Mesendoderm (in vitro differentiated cells): ENCODE measurements at places on chromosomes 3 and 15.

GRCh38 chr15:58665672-58666071 is 83.8 kb downstream of the ADAM10 start:
- DNase-seq = no peak
- no peaks in the 10 kb centered on the region for H3K36me3 ChIP-seq
- no peaks in the 10 kb centered on the region for H3K4me1 ChIP-seq
- no peak overlapping the region for H3K27ac ChIP-seq
- no peaks in the 10 kb centered on the region for H3K27me3 ChIP-seq
- no peak overlapping the region for H3K4me3 ChIP-seq

GRCh38 chr3:109831403-109831802 is 494.1 kb upstream of the DPPA4 start:
- H3K27me3 ChIP-seq = no peaks in the 10 kb centered on the region
- H3K4me3 ChIP-seq = no peak overlapping the region
- H3K4me1 ChIP-seq = no peaks in the 10 kb centered on the region
- DNase-seq = peak; percentile 6
- H3K27ac ChIP-seq = no peak overlapping the region

DNA sequence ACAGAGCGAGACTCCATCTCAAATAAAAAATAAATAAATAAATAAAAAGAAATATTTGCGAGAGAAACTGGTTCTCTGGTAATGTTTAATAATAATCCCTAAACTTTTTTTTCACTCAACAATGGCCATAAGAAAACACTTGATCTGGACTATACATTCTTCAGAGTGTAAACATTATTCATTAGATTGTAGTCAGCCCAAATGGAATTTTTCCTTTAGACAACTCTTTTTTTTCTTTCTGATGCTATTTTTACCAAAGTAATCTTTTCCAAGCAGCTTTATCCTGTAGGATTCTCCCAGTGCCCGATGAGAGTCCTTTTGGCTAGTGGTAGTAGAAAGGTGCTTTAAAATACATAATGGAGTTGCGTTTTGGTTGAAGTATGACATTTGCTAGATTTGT is 90.4 kb downstream of the NEDD4 start:
- DNase-seq = no peak
- no peaks in the 10 kb centered on the region for H3K36me3 ChIP-seq
- no peaks in the 10 kb centered on the region for H3K27me3 ChIP-seq
- H3K4me3 ChIP-seq = no peak overlapping the region
- no peaks in the 10 kb centered on the region for H3K4me1 ChIP-seq

- no peak for DNase-seq
- no peaks in the 10 kb centered on the region for H3K27me3 ChIP-seq
- H3K27ac ChIP-seq = no peak overlapping the region
- no peaks in the 10 kb centered on the region for H3K36me3 ChIP-seq
- no peak overlapping the region for H3K4me3 ChIP-seq
Measured at GRCh38 chr15:101174152-101174920, 77.5 kb downstream of the CHSY1 start.

DNA sequence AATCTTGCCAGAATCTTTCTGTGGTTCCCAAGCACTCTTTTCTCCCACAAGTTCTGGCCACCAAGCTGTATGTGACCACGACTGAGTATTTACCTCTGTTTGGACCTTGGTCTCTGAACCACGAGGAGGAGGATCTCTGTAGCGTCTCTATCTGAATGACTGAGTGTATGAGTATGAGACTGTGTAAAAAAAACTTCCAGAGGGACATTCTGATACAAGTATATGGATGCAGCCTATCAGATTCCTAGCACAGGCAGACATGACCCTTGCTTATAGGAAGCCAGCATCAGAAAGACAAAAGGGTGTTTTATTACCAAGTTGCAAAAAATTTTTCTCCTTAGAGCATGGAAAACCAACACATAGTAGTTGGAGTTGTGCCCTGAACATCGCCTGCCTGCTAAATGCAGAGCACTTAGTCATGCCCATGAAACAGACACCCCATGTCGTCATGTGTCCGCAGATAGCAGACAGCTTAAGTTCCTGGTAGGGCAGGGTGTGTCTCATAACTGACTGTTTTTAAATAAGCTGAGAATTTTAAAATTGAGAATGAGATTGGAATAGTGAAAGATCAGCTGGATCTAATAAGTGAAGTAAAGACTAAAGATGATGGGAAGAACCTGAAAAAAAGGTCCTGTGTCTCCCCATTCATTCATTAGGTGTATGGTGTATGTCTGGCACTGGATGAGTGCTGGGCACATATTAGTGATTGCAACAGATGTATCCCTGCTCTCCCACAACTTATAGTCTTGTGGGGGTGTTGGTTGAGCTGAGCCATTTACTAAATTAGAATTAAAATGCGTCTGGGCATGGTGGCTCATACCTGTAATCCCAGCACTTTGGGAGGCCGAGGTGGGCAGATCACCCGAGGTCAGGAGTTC is 30.9 kb downstream of the DAG1 start:
- no peak overlapping the region for H3K4me3 ChIP-seq
- no peak for DNase-seq
- no peak overlapping the region for H3K27ac ChIP-seq
- no peaks in the 10 kb centered on the region for H3K4me1 ChIP-seq
- no peaks in the 10 kb centered on the region for H3K27me3 ChIP-seq
- H3K36me3 ChIP-seq = no peaks in the 10 kb centered on the region

- no peaks in the 10 kb centered on the region for H3K27me3 ChIP-seq
- no peak overlapping the region for H3K4me3 ChIP-seq
- no peak for DNase-seq
Measured at GRCh38 chr3:36496684-36497633, 116.7 kb downstream of the STAC start.

- peaks cover 2% of the 10 kb centered on the region for H3K4me1 ChIP-seq
- H3K27ac ChIP-seq = no peak overlapping the region
- no peak overlapping the region for H3K4me3 ChIP-seq
- no peaks in the 10 kb centered on the region for H3K27me3 ChIP-seq
Measured at GRCh38 chr3:29297998-29298397, 17.1 kb downstream of the RBMS3 start.

DNA sequence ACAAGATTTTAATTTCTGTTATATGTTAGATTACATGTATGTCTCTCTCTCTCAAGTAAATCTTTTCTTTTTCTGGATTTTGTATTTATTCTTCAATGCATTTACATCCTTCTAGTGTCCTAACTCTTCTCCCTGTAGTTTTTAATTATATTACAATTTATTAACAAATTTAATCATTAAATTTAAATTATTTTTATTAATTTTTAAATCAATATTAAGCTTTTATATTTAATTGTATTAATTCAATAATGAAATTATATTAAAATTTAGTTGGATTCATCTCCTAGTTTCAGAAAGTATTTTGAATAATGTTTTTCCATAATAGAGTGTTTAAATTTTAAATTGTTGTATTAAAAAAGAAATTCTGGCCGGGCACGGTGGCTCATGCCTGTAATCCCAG is 29.8 kb downstream of the MLF1 start:
- no peak overlapping the region for H3K27ac ChIP-seq
- H3K4me1 ChIP-seq = no peaks in the 10 kb centered on the region
- no peaks in the 10 kb centered on the region for H3K27me3 ChIP-seq
- H3K36me3 ChIP-seq = no peaks in the 10 kb centered on the region
- H3K4me3 ChIP-seq = no peak overlapping the region
- DNase-seq = no peak

- H3K36me3 ChIP-seq = no peaks in the 10 kb centered on the region
- no peaks in the 10 kb centered on the region for H3K4me1 ChIP-seq
- H3K4me3 ChIP-seq = no peak overlapping the region
- no peaks in the 10 kb centered on the region for H3K27me3 ChIP-seq
Measured at GRCh38 chr15:100036015-100036414, 302.8 kb upstream of the LYSMD4 start.

DNA sequence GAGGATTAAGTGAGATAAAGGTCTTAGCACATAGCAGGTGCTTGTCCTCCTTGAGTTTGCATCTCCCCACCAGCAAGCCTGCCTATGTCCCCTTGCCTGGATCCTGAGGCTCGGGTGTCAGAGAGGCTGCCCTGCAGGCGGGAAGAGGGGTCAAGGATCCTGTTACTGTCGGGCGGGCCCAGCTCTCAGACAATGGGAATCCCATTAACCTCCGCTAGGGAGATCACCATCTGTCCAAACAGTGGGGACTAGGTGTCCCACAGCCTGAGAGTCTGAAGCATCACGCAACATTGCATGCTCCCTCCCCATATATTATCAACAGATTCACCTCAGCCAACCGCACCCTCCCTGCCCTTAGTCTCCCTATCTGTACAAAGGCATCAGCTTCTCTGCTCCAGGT is 151.4 kb downstream of the FBLN2 start:
- H3K4me3 ChIP-seq = no peak overlapping the region
- H3K36me3 ChIP-seq = no peaks in the 10 kb centered on the region
- DNase-seq = peak; percentile 37
- no peaks in the 10 kb centered on the region for H3K4me1 ChIP-seq
- no peaks in the 10 kb centered on the region for H3K27me3 ChIP-seq

- DNase-seq = peak; percentile 37
- H3K4me3 ChIP-seq = no peak overlapping the region
- H3K27me3 ChIP-seq = no peaks in the 10 kb centered on the region
Measured at GRCh38 chr15:47742742-47743141, 25.4 kb downstream of the SEMA6D start.

DNA sequence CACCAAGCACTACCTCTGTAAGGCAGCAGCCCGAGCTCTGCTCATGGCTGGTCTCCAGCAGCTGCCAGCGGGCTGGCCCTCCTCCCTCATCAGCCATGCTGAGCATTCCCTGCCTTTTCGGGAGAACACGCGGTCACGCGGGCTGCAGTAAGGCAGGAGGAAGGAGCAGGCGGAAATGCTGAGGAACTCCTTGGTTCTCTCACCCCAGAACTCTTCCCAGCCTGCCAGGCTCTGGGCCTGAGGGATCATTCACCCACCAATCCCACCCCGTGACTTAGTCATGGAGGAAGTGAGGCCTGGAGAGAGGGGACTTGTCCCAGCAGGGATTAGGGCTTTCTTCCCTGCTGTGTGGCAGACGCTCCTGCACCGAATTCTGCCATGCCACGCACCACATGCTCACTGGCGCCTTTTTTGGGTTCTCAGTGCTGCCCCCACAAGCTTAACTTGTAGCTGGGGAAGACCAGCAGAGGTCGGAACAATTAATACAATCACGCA is 42.9 kb upstream of the RPL32 start:
- no peak for DNase-seq
- H3K27me3 ChIP-seq = no peaks in the 10 kb centered on the region
- H3K27ac ChIP-seq = no peak overlapping the region
- no peaks in the 10 kb centered on the region for H3K36me3 ChIP-seq

DNA sequence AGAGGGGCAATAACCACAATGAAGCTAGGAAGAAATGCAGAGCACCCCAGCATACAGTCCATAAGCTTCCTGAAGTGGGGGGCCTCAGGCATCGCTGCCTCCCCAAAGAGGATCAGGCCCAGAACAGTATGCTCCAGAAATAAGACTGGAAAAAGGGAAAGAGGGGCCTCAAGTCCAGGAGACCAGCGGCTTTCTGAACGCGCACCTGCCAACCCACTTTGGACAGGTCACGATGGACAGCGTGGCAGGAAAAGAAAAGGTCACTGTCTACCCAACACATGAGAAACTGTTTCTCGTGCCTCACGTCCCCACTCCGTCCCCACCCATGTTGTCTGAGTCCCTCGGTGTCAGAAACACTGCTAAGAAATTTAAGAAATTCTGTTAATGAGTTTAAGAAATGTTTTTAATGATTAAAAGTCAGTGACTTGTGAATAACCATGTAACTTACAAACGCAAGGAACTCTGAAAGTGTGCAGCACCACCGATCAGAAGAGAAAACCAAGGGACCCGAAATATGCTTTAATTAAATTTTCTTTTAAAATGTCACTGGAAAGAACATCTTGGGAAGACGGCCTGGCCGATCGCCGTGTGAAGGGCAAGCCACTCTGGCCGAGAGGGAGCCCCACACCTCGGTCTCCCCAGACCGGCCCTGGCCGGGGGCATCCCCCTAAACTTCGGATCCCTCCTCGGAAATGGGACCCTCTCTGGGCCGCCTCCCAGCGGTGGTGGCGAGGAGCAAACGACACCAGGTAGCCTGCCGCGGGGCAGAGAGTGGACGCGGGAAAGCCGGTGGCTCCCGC is 1.7 kb upstream of the PPARG start:
- peak; percentile 14 for DNase-seq
- no peak overlapping the region for H3K4me3 ChIP-seq
- no peaks in the 10 kb centered on the region for H3K4me1 ChIP-seq
- peaks cover 18% of the 10 kb centered on the region for H3K27me3 ChIP-seq
- no peaks in the 10 kb centered on the region for H3K36me3 ChIP-seq
- H3K27ac ChIP-seq = no peak overlapping the region

DNA sequence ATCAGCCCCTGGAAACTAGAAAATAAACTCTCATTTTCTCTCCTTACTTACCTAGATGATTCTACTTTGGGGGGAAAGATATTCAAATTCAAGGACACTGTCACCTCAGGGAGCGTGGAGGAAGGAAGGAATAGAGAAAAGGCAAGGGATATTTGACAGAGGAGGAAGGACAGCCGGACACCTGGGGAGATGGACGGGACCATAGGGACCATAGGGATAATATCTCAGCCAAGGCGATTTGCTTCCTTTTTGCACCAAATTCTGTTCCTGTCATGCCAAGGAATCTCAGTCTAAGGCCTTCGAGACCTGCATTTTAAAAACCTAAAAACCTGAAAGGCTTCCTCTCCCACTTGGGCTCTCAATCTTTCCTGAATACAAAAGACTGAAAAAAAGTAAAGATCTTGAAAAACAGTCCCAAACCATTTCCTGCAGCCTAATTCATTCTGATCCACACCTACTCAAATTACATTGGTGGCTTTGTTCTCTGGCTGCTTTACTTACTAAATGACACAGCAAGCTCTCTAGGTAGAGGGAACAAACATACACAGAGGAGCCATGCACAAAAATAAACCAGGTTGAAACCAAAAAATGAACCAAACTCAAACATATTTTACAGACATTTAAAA is 73.9 kb upstream of the SLC24A5 start:
- H3K4me3 ChIP-seq = no peak overlapping the region
- H3K4me1 ChIP-seq = peaks cover 7% of the 10 kb centered on the region
- no peaks in the 10 kb centered on the region for H3K36me3 ChIP-seq

DNA sequence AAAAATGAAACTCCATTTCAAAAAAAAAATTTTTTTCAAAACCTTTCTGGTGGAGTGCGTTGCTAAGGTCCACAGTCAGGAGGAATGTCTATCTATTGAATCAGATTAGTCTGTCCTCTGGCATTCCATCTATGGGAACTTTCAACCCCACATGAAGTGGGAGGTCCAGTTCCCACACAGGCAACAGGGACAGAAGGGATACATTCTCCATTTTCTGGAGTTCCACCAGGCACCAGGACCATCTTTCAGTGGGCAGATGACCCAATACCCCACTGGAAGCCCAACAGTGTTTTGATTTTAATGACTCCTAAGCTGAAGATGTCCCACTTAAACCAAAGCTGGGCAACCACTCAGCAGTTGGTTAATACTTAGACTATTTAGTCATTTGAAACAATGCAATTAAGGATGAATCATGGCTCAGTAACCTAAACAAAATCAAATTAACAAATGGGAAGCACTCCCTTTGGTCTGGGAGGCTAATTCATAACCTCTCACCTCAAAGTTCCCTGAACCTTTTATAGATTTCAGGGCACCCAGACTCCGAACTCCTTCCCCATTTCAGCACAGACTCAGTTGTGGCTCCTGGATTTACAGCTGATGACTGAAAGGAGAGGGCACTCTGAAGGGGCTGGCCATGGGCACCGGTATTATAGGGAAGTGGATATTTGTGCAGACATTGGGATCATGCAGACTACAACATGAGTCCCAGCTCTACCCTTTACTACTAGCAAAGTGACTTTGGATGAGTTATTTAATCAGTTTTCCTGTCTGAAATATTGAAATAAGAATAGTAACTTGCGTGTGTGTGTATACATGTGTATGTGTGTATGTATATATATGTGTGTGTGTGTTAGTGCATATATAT is 264.3 kb upstream of the LRTM1 start:
- no peaks in the 10 kb centered on the region for H3K27me3 ChIP-seq
- H3K36me3 ChIP-seq = no peaks in the 10 kb centered on the region
- no peak overlapping the region for H3K4me3 ChIP-seq
- no peak overlapping the region for H3K27ac ChIP-seq
